Stimulated activated CD8-positive, alpha-beta memory T cell treated with anti-CD3 and anti-CD28 coated beads, Interleukin-15, amount 100 ng/mL, for 24 hours (primary cell): ENCODE measurements at places on chromosomes 2 and 18.

- DNase-seq: no peak
Observed at GRCh38 chr2:149409506-149409905, 79.1 kb downstream of the LYPD6 start.

- DNase-seq: no peak
Observed at GRCh38 chr2:73708527-73708926, 28.6 kb downstream of the TPRKB start.

- no peak for DNase-seq
Observed at GRCh38 chr2:58137221-58137620, 90.6 kb downstream of the VRK2 start.

GRCh38 chr2:15984368-15985255 is 44.3 kb downstream of the MYCN start:
- no peak for DNase-seq

DNA sequence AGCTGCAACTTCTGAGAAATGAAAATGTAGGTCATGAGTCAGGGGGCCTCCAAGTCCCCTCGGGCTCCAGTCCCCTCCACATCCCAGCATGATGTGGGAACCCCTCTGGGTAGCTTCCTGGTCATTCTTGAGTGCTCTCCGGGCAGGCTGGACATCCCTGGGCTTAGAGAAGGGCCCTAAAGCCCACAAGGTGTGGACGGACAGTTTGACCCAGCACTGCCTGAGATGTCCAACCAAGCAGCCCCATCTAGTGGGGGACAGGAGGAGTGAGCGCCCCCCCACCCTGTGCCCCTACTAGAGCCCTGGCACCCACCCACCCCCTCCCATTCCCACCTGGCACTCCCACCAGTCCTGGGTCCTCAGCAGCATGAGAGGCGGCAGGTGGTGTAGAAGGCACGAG is 46.0 kb downstream of the CYP27C1 start:
- no peak for DNase-seq

- no peak for DNase-seq
Observed at GRCh38 chr2:241904791-241905710, 35.5 kb downstream of the RTP5 start.

GRCh38 chr2:97769308-97769707 is 55.9 kb downstream of the ZAP70 start:
- DNase-seq: no peak

DNA sequence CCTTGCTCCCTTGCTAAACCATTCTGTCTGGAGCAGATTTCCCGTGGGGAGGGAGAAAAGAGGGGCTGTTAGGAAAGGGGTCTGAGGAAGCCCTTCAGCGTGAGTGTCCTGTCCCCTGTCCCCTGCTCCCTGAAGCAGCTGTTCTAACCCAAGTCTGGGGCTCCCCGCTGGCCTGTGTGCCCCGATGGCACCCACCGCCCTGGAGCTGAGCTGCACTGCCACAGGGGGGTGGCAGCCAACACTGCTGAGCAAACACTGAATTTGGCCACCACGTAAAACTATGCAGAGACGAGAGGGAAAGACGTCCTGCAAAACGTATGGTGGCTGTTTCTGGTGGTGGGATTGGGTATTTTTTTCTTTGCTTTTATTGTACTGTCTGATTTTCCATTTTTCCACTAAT is 17.9 kb downstream of the KCNG2 start:
- DNase-seq: no peak

- DNase-seq: no peak
Observed at GRCh38 chr2:175478096-175478768, 296.7 kb upstream of the ATP5MC3 start.

- DNase-seq: no peak
Observed at GRCh38 chr2:4134551-4135550, 431.5 kb downstream of the DCDC2C start.

DNA sequence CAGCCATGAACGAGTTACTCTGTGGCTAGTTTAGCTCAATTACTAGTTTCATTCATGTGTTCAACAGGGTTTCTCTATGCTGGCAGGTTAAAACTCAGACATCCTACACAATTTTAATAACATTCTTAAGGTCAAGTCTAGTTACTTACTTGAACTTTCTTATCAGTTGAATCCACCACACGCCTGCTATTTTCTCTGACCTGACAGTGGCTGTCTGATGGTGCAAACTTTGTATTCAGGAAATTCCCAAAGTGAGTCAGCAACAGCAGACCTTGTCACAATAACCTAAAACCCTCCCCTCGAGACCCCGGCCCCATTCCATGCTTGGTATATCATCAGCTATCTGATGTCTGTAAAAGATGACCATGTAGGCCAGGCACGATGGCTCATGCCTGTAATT is 20.8 kb upstream of the CIDEA start:
- DNase-seq: no peak

- DNase-seq: no peak
Observed at GRCh38 chr2:205297368-205297767, 384.9 kb upstream of the NRP2 start.

GRCh38 chr18:23662309-23663263 is at the start of gene ANKRD29:
TSS of gene ANKRD29 (minus strand) at chr18:23662911. CDS start at chr18:23662730, 181 bp downstream.
- DNase-seq: peak; percentile 13

GRCh38 chr2:234483568-234484251 is 13.2 kb downstream of the ARL4C start:
- no peak for DNase-seq

- DNase-seq: no peak
Observed at GRCh38 chr18:22031611-22032010, 137.8 kb upstream of the GATA6 start.

DNA sequence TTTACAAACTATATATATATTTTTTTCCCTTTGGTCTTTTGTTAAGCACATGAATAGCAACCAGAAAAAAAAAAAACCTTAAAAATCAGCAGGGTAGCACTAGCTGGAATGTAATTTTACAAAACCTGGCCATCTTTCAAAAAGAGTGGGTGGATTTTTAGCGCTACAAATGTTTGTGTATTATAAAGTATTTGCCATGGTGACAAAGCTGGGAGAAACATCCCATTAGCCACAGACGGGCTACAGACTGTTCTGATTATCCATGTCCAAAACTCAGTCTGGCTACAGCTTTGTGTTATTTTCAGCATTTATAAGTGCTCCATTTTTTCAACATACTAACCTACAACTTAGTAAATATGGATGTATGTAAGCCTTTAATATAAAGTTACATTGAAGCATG is 249.5 kb upstream of the TANK start:
- DNase-seq: no peak

DNA sequence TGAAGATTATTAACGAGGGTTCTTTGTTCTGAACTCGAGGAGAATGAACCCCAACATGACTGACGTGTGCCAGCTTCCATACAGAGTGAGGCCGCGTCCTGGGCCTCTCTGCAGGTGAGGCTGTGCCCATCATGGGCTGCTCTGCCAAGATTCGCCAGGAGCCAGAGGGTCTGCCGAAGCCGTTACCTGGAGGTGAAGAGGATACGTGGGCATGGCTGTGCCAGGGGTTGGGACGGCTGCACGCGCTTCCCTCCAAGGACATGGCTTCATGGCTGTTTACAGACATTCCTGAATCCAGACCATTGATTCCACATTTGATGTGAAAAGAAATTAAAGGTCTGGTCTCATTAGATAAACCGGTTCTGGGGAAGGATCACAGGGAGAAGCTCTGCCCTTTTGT is 211.4 kb upstream of the SALL3 start:
- no peak for DNase-seq

GRCh38 chr2:177727577-177728398 is 335.2 kb downstream of the AGPS start:
- DNase-seq: no peak

GRCh38 chr2:204483608-204484081 is 61.6 kb upstream of the PARD3B start:
- no peak for DNase-seq

DNA sequence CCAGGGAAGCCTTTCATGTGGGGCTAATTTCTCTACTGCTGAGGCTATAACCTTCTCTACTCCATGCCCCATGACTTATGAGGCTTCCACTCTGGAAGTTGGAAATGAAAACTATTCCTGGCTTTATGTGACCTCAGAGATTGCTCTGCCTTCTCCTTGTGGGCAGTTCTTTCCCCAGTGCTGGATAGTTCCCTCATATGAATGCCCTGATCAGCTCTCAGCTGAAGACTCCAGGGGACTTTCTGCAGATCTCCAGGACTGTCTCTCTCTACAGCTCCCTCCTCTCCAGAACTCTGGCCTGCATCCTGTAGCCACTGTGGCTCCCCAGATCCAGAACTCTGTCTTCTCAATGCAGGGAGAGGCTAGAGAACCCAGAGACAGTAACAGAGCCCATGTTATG is 235.1 kb downstream of the SEPTIN10 start:
- no peak for DNase-seq

DNA sequence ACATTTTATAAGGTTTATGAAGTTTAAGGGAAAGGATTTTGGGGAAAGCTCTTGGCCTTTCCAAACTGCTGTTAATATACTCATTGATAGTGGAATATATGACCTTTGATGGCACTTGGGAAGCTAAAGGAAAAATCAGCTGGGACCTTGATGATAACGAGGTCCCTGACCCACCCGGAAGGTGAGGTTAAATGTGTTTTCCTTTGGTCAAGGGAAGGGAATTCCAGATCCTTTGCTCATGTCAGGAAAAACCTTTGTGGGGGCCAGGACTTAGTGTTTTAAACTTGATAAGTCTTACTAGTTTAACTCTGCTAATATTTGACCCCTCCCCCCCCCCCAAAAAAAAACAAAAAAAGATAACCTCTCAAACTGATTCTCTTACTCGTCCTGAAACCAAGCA is 50.7 kb downstream of the CRIM1 start:
- no peak for DNase-seq

DNA sequence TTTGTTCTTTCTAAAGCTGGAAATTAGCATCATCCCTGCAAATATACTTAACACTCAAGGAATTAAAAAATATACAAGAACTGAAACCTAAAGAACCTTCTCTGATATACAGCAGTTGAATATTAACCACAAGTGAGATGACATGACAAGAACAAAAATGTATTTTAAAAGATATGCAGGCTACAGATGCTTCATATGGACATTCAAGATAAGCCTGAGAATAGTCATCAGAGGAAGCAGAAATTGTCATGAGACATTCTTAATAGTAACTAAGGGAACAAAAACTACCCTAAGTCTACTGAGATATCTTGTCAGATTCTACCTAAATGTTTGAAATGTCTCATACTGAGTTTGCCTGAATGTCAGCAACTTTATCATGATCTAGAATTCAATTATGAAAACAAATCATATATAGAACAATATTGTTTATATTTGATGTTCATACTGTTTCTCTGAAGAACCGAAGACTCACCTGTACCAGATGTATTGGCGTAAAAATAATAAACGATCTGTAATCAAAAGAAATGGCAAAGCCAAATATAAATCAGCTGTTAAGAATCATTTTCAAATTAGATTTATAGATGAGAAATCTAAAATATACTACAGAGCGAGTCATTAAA is 4.7 kb downstream of the NBAS start:
- no peak for DNase-seq

DNA sequence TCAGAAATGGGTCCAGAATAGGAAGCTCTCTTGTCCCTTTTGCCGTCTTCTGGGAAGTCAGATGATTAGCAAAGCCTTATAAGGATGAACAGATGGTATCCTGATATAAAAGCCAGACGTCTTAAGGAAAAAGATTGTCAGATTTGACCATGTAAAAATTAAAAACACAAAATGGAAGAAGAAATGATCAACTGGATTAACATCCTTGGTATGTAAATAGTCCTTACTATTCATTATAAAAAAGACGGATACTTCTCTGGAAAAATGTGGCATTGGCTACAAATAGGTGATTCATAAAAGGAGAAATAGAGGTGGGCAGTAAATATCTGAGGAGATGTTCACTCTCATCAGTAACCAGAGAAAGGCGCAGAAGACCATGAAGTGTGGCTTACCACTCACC is 33.7 kb upstream of the SCLY start:
- DNase-seq: no peak

GRCh38 chr2:11835403-11835802 is 89.0 kb downstream of the LPIN1 start:
- no peak for DNase-seq

DNA sequence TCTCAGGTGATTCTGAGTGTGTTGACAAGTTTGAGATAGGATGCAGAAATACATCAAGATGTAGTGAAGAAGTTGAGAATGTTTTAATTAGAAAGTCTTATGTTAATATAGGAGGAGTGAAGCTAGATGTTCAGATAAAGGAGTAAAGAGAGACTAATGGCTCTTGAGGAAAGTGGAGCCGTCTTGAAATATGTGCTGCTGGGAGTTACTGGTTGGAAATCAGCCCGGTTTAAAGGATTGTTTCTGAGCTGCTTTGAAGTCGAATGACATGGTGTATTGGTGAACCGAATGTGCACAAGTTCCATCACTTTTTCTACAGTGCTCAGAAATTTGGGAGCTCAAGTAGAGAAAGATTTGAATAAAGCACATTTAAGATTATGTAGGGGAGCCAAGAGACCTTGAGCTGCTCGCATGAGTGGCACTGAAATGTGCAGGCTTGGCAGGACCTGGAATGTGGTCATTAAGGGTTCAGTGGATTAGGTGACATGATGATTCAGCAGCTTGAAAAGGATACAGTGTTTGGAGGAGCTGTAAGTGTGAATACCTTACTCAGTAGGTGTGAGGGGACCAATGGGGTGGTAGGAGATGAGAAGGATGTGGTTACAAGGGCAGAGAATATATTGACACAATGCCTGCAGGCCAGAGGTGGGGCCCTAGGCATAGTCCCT is 68.6 kb downstream of the CAB39 start:
- DNase-seq: no peak

DNA sequence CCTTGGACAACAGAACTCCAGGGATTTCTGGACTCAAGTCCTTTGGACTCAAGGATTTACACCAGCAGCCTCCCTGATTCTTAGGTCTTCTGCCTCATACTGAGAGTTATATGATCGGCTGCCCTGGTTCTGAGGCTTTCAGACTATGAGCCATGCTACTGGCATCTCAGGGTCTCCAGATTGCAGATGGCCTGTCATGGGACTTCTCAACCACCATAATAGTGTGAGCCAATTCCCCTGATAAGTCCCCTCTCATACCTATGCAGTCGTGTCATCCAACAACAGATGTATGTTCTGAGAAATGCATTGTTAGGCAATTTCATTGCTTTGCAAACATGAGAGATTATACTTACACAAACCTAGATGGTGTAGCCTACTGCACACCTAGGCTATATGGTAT is 61.4 kb upstream of the MSTN start:
- DNase-seq: no peak

GRCh38 chr2:94986392-94986963 is 39.0 kb upstream of the MAL start:
- no peak for DNase-seq

GRCh38 chr2:222391743-222392285 is 32.5 kb upstream of the SGPP2 start:
- no peak for DNase-seq

GRCh38 chr2:130852521-130853115 is 15.9 kb downstream of the ARHGEF4 start:
- no peak for DNase-seq

GRCh38 chr2:19810637-19811036 is 91.1 kb downstream of the TTC32 start:
- no peak for DNase-seq
